ENCODE measurements at places on chromosomes 4 and X.

GRCh38 chrX:150615356-150615755 is 46.9 kb downstream of the MTM1 start:
- DNase-seq = no peak

- DNase-seq = no peak
These were observed 64.0 kb upstream of the FGF13 start for GRCh38 chrX:138775517-138775916.

DNA sequence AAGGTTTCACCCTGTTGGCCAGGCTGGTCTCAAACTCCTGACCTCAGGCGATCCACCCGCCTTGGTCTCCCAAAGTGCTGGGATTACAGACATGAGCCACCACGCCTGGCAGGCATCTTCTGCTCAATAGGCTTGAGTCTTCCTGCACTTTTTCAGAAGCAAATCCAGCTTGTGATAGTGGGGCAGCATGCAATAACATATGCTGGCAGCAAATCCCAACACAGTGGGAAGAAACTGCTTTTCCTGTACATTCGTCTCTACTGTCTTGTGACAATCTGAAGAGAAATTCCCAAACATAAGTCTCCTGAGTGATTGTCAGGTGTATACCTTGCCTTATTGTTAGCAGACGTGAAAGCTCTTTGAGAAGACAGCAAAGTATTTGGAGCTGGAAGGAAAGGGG is 145.7 kb downstream of the PALLD start:
- no peak for DNase-seq

GRCh38 chr4:156073976-156074375 is 120.3 kb upstream of the CTSO start:
- DNase-seq = no peak

- DNase-seq = no peak
These were observed 438.9 kb downstream of the NAF1 start for GRCh38 chr4:162727766-162728165.

GRCh38 chr4:150250998-150251651 is 172.9 kb downstream of the DCLK2 start:
- no peak for DNase-seq

- DNase-seq = no peak
These were observed 85.3 kb downstream of the DCAF8L2 start for GRCh38 chrX:27675493-27675892.

DNA sequence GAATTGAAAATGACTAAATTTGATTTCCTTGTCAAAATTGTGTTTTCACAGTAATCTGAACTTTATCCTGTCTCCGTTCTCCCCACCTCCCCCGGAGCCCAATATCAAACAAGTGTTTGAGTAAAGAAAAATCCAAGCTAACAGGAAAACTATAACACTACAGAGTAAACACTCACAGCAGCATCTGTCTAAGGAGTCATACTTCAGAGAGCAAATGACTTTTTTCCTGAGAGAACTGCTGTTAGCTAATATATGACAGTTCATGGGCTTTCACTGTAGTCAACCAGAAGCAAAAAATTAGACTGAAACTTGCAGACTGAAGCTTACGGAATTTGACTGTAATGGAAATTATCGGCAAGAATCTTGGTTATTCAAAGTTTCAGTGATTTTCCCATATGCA is 321.7 kb downstream of the ANKRD50 start:
- no peak for DNase-seq

GRCh38 chrX:151516538-151517187 is 46.8 kb upstream of the PASD1 start:
- no peak for DNase-seq

DNA sequence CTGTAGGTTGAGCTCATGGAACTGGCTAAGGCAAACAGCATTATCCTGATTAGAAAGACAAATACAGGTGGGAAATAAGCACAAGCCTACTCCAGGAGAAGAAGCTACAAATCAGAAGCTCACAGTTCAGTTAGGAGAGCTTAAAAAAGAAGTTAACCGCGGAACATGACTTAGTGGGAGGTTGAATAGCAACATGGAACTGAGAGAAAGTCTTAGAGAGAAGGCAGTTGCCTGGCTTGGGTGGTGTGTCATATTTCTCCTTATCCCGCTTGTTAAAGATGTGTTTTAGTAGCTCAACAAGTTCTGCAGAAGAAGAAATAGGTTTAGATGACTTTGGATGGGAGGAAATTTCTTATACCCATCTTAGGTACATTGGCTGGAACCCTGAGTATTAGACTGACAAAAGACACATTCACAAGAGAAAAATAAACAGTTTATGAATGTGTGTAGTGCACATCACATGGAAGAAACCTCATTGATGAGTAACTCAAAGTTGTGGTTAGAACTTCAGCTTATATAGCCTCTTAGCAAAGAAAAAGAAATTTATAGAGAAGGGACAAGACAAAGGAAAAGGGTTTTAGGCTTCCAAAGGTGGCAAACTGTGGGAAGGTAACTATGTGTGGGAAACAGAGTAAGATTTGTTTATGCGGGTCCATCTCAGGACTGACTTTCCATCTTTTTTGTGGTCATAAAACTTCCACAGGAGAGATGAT is 37.4 kb upstream of the RXFP1 start:
- DNase-seq = no peak

DNA sequence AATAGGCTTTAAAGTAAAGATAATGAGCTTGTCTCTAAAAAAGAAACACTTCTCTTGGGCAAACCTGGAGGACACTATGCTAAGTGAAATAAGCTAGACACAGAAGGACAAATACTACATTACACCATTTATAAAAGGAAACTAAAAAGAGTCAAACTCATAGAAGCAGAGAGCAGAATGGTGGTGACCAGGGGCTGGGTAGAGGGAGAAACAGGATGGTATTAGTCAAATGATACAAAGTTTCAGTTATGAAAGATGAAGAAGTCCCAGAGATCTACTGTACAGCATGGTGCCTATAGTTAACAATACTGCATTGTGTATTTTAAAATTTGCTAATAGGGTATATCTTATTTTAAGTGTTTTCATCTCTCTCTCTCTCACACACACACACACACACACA is 28.5 kb downstream of the ACSL4 start:
- DNase-seq = no peak

GRCh38 chr4:155208258-155209054 is at the start of gene NPY2R:
NPY2R (plus strand) TSS chr4:155208636; CDS start chr4:155213940, 5,304 bp downstream.
- no peak for DNase-seq

GRCh38 chrX:150258463-150259430 is 104.4 kb upstream of the MAMLD1 start:
- no peak for DNase-seq

GRCh38 chrX:23276475-23276874 is 58.2 kb upstream of the PTCHD1 start:
- DNase-seq = no peak

DNA sequence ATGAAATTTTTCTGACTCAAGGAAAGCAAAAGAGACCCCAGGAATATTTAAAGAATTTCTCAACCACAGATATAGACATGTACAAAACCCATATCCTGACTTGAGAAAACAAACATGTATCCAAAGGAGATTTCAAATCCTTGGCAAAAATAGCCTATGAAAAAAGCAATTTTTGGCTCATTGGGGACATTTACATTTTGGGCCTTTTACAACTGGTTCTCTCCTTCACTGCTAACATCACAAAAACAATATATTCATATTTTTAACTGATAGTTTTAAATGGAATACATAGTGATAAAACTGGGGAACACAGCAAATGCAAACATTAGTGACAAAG is 65.0 kb downstream of the SH3RF1 start:
- DNase-seq = no peak

DNA sequence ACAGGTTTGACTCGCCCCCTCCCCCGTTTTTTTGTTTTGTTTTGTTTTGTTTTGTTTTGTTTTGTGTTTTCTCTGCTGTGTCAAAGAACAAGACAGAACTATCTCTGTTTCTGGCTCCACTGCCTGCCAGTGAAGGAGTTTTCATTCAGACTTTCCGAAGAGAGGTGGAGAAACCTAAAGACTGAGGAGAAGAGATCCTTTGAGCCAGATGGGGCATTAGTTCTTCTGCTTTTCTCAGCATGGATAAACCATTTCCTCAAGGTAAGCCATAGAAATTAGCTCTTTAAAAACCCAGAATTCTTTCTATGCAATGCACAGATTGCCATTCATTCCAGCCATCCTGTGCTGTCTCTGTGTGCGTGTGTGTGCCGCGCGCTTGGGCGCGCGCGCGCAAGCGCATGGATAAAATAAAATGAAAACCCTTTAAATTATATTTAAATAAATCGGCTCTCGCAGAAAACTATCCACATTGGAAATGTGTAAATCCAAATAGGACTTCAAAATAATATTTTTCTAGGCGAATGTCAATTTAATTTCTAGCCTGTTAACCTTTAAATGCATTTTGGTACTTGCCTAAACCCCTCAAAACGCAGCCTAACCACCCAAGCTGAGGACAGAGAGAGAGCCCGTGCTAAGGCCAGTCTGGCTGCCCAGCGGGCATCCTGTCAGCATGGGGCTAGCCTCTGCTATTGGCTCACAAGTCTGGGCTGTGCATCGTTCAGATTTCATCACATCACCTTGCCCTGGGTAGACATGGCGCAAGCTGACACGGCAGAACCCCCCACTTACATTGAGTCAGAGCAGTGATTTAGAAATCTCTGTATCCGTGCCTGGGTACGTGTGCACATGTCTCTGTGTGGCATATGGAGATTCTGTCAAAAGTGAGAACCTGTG is 113.0 kb upstream of the VAMP7 start:
- no peak for DNase-seq

DNA sequence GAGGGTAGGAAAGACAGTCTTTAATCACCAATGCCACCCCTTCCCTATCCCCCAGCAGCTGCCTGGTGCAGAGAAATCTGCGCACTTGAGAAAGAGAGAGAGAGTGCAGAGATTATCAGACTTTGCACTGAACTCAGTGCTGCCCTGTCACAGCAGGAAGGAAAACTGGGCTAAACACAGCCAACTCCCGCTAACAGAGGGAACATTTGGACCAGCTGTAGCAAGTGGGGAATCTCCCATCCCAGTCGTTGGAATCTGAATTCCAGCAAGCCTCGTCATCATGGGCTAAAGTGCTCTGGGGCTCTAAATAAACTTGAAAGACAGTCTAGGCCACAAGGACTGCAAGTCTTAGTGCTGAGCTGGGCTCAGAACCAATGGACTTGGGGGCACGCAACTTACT is 168.7 kb downstream of the DLG3 start:
- DNase-seq = no peak

- DNase-seq = no peak
These were observed 51.8 kb upstream of the VEGFD start for GRCh38 chrX:15435836-15436619.

GRCh38 chrX:49934148-49934547 is 11.8 kb downstream of the CLCN5 start:
- no peak for DNase-seq

- DNase-seq = no peak
These were observed at the start of gene PDZD4 for GRCh38 chrX:153829799-153830639. PDZD4 (minus strand) TSS chrX:153830544; CDS start chrX:153830298, 246 bp downstream.

GRCh38 chr4:59553063-59553720 is 1646.9 kb upstream of the ADGRL3 start:
- DNase-seq = no peak

- DNase-seq = no peak
These were observed 856 bp downstream of the SLC9B1 start for GRCh38 chr4:103018391-103019307.

DNA sequence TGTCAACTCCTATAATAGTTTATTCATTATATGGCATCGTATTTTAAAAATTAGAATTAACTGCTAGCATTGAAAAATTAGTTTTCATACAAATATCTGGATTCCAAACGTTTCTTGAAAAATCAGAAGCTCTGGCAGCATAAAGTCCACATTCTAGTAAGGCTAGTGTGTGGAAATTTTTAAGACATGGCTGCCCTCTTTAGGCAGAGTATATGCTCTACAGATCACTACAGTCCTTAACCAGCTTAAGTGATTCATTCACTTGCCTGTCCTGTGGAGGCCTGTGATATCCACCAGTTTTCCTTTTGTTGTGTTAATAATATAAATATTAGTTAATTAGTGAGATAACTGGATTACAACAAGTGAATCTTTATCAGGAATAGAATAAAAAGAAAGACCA is 287.2 kb downstream of the OPHN1 start:
- no peak for DNase-seq

DNA sequence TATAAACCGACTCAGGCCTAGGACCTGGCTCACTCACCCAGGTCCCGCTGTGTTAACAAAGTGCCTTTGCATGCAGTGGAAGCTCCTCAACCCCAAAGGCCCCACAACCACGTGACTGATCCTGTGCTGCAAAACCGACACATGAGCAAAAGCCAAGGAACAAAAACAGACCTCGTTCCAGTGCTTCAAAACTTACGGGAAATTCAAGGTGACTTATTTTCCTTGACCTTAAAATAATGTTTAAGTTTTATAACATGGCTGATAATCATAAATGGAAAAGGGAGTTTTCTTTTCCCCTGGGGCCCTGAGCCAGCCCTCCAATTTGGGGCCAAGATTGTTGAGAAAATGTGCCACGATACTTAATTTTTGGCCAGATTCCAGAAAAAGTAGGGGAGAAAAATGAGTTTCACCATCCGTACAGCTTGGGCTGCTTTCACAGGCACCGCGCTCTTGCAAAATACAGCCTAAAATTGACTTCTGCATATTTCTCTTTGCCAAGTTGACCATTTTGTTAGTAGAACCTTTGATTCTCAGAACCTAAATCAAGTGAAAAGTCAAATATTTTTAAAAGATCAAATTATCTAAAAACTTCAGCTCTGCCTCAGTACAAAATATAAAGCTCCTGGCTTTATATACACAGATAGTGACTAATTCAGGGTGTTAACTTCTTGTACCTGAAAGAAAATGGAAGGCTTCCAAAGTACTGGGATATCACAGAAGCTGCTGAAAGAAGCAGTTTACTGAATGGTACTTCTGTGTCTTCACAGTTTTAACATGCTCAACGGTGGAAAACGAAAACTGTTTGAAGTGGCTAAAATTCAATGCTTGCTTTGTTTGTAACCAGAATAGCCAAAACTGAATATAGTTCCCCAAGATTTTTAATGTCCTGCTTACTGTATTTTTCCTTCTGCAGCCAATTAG is 93.8 kb downstream of the APBB2 start:
- DNase-seq = no peak

DNA sequence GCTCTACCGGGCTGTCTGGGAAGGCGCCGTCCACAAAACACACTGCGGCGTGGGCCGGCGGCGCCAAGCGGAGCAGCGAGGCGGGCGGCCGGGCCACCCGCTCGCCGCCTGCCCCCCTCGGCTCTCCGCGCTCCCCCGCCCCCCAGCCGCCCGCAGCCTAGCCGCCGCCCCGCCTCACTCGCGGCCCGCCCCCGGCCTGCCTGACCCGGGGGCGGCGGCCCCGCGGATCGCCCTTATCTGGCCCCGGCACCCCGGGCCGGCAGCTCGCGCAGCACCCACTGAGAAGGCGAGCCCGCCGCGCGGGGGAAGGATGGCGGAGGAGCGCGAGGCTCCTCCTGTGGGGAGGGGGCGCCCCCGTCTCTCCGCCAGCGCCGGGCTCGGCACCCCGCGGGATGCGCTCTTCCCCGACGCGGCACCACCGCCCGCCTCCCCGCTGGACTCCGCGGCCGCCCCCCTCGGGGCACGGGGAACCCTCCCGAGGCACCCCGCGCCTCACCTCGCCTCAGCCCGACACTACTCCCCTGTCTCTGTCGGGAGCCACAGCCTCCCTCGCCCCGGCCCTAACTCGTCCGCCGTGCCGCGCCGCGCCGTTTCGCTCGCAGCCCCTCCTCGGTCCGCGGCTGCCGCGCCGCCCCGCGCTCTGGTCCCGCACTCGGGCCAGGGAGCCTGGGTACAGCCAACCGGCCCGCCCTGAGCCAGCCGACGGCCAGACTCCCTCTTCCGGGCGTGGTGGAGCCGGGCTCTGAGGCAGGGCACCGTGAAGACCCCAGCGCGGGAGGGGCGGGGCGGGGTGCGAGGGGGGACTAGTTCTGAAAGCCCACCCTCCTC is 566 bp downstream of the ATP11C start:
- peak; percentile 3 for DNase-seq
